NCI-H446 treated with DMSO at 0.1 percent for 48 hours (cell line): ENCODE measurements at places on chromosomes 4 and X.

- DNase-seq = no peak
These were observed 11.2 kb upstream of the ZCCHC13 start for GRCh38 chrX:74292808-74293123.

DNA sequence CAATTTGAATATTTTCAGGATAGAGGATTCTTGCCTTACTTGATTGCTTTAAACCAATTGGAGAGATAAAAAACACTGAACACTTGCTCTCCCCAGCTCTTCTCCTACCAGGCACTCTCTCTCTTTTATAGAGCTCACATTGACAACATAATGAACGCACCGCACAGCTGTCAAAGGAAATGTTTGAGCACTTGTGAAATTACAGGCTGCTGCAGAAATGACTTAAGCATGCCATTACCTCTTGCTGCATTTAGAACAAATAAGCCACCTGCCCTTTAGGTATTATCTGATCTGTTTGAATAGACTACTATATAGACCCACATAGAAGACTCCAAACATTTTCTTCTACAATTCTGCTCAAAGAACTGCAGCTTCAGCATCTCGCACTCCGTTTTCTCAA, 227.7 kb downstream of the C4orf33 start:
- no peak for DNase-seq

DNA sequence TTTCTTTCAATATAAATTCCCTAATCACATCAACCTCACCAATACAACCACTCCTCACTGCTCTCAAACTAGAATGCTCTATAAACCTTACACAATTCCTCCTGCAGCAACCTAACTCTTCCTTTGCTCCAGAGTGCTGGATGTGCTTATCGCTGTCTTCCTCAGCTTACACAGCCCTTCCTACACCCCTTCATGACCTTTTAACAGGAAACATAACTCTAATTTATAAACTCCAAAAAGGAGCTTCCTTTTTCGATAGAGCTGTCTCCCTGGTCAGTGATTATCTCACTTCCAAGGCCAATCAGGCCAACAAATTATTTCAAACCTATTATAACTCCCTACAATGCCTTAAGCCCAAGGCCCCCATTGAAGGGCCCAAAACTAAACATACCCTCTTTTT, 78.8 kb downstream of the COQ2 start:
- DNase-seq = no peak

GRCh38 chr4:37561803-37562207, 124.4 kb downstream of the RELL1 start:
- no peak for DNase-seq

GRCh38 chrX:11629593-11630211, 36.0 kb downstream of the ARHGAP6 start:
- DNase-seq = no peak

- DNase-seq = no peak
These were observed 95.1 kb downstream of the MAD2L1 start for GRCh38 chr4:119971431-119972084.

DNA sequence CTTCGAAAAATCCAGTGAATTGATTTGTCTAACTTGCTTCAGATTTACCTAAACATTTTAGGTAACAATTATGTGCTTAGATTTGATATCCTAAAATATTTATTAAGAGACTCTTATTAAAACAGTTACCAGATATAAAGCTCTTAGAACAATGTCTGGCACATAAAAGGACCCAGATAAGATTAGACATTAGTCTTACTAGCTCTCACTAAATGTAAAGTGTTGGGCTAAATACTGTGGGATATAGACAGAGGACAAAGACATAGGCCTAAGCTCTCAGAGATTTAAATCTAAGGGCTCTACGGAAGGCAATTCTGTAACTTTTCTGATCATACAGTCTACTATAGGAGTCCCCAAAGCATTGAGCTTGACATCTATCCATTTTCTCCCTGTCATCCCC, 94.4 kb upstream of the TRPC3 start:
- DNase-seq = no peak
